ENCODE measurements at places on chromosomes 16 and 17. TPM values are rescaled to one million over a fixed set of nuclear protein-coding genes. Genes with fewer than 3 reads are reported as not detected.

Gene DNAI2
- polyA plus RNA-seq = not detected

Gene KRT28
- not detected for polyA plus RNA-seq

DNA sequence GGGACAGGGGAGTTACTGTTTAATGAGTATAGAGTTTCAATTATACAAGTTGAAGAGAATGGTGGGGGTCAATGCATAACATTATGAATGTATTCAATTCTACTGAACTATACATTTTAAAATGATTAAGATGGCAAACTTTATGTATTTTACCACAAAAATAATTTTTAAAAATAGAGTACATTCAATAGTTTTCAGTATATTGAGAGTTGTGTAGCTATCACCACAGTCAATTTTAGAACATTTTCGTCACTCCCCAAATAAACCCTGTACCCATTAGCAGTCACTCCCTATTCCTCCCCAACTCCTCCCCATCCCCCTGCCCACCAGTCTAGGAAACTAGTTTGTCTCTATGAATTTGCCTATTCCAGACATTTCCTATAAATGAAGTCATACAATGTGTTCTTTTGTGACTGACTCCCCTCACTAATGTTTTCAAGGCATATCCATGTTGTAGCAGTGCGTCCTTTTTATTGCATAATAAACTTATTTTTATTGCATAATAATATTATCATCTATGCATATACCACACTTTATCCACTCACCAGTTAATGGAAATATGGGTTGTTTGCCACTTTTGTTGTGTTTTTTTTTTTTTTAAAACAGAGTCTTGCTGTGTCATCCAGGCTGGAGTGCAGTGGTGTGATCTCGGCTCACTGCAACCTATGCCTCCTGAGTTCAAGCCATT, 52.5 kb upstream of the ERN1 start:
- peaks cover 30% of the 10 kb centered on the region for H3K4me1 ChIP-seq
- peaks cover 6% of the 10 kb centered on the region for H3K36me3 ChIP-seq
- H3K27ac ChIP-seq = no peak overlapping the region
- H3K27me3 ChIP-seq = no peaks in the 10 kb centered on the region
- no peak overlapping the region for H3K4me3 ChIP-seq

- DNase-seq = no peak
- H3K4me3 ChIP-seq = no peak overlapping the region
- no peaks in the 10 kb centered on the region for H3K36me3 ChIP-seq
- H3K27me3 ChIP-seq = peaks cover 9% of the 10 kb centered on the region
These were observed 51.4 kb downstream of the ZDHHC7 start for GRCh38 chr16:84959784-84960417.

GRCh38 chr17:75720656-75721462, at the start of gene ITGB4:
TSS of gene ITGB4 (plus strand) at chr17:75721459. CDS start at chr17:75724704, 3,245 bp downstream.
- H3K36me3 ChIP-seq = no peaks in the 10 kb centered on the region
- peak within 1 kb of the TSS; percentile 10 for H3K4me3 ChIP-seq
- H3K27ac ChIP-seq = peak within 1 kb of the TSS; percentile 61
- H3K27me3 ChIP-seq = peaks cover 11% of the 10 kb centered on the region
- DNase-seq = peak; percentile 49

DNA sequence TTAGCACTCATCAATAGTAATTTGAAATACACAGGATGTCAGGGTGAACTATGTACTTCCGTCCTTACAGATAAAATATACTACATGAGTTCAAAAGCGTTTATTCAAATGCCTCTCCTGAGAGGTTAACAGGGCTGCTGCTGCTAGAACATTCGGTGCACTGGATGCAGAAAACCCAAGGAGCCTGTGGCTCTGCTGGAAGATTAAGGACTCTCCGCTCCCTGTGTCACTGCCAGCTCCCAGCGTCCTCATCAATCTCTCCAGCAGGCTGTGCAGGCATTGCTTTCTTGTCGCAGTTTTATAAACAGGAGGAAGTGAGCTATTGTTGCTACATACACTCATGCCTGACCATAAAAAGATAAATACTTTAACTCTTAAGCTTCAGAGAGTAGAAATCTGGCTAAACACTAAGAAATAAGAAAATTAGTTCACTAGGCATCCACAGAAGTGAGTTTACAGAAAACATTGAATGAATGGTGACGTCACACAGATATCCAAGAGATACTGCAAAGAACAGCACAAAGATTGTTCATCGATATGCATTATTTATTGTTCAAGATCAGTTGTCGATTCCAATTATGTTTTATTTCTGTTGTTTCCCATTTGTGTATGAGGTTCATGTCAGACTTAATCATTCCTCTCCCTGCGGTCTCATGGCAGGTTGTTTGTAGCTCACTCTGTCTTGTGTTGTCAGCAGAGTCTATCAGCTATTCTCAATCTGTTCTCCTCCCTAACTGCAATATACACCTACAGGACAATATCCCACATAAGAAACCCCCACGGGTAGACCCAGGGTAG, 127.9 kb upstream of the MON1B start:
- H3K4me1 ChIP-seq = peaks cover 47% of the 10 kb centered on the region
- no peak overlapping the region for H3K4me3 ChIP-seq
- H3K27me3 ChIP-seq = no peaks in the 10 kb centered on the region

Data from heart right ventricle (tissue), 16 donors.